ENCODE measurements at places on chromosomes 7 and 10.

DNA sequence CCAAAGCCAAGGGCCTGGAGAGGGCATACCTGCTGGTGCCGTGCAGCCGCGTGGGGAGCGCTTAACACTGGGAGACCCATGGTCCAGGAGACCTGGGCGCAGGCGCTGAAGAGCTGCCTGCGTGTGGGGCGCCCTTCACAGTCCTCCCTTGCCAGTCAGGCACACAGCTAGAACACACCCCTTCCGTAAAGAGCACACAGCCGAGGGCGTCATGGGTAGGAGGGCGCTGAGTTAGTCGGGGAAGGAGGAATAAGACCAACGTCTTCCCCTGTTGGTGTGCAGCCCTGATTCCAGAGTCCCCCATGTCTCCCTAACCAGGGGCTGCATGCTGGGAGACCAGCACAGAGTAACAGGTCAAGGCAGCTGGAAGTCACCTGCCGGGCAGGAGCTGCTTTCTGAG lies 273.9 kb downstream of the USP6NL start:
- DNase-seq: no peak

DNA sequence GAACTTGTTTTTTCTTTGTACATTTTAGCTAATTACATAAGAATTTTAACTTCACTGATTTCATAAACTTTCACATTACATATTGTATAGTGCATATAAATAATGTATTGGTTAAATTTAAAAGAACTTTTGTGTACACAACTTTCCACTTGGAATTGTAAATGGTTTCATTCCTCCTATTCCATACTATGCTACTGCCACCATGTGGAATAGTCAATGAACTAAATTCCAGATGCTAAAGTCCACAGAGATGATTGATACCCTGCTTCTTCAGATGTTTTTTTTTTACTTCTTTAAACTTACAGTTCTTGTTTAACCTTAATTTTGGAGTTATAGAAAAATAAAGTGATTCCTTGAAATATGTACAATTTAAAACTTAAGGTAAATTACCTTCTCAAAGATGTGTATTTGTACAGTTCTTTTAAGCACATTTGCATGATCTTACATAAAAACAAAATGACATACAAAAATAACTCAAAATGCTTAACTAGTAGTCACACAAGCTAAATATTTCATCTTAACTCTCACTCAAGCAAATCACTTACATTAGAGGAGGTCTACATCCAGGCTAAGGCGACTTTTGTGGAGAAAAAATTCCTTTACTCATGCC lies 247.6 kb upstream of the HGF start:
- DNase-seq: peak; percentile 26

DNA sequence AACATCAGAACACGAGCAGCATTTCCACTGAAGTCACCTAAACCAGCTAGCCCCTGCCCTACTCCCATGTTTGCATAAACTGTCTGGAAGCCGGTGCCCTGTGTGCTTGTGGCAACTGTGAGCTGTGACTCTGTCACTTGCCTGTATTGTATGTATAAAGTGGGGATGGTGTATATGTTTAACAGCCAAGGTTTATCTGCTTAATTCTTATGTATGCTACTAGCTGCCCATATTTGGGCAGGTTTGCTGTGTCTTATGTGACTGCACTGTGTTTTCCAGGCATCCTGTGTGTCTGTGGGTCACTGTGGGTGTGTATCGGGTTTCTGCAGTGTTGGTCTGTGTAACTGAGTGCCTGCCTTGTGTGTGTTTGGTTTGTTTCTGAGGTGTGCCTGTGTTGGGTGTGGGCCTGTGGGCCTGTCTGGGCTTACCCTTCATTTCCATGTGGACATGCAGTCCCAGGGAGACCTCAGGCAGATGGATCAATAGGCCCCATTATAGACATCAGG lies 9.3 kb downstream of the LBX1 start:
- DNase-seq: no peak

GRCh38 chr7:28061824-28062196 lies 118.8 kb downstream of the JAZF1 start:
- DNase-seq: no peak

DNA sequence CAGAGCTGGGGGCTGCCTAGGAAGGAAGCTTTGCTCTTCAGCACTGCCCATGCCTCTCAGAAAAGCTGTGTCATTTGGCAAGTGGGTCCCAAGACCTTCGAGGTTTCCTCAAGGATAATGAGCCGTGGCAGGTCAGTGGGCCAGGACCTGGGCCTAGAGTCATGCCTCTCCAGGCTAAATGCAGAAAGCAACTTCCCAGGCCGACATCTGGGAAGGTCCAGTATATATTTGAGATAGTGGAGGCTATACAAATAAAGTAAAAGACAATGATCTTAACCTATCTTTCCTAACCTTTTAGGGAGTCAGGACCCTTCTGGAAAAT lies 2.4 kb upstream of the HOXA10 start:
- no peak for DNase-seq

GRCh38 chr10:4470231-4470835 lies 355.7 kb upstream of the AKR1E2 start:
- peak; percentile 84 for DNase-seq

GRCh38 chr7:74092321-74092963 lies 8.8 kb downstream of the LIMK1 start:
- DNase-seq: no peak

- no peak for DNase-seq
These were observed 10.7 kb upstream of the PCBD1 start for GRCh38 chr10:70899096-70899495.

DNA sequence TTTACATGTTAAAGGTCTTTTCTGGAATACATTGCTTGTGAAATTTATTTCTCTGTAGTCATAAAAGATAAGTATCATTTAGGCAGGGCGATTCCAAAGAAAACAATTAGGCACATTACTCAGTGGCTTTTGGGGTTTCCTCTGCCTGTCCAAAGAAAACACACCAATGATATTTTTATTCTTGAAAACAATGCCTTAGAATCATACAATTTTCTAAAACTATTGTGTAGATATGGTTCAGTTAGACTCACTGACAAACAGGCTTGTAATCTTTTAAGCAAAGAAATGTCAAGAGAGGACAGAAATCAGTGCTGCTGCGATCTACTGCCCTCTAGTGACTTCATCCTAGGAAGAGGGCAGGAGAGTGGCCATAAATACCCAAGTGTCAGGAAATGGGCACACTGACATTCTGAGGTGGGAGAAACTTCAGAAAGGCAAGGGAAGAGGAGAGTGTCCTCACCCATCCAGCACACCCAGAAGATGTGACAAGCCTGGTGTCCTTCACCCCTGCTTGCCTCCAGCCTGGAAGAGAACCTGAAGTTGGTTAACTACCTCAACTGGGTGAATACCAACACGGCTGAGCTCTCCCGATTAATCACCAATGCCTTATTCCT lies 120.5 kb downstream of the GALNT11 start:
- DNase-seq: peak; percentile 47

DNA sequence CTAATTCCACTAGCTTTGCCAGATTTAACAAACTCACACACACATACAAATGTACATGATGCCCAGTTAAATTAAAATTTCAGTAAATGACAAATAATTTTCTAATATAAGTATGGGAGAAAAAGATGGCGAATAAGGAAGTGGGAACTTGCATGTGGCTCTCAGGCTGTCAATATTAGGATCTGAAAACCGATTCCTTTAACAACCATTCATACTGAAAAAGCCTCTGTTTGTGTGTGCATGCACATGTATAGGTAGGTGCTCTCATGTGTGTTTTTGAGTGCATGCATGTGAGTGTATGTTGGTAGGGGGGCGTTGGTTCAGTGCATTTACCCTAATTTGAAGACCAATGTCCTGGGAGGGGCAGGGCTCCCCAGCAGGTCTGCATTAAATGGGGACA lies 125.3 kb downstream of the HTR7 start:
- DNase-seq: no peak

DNA sequence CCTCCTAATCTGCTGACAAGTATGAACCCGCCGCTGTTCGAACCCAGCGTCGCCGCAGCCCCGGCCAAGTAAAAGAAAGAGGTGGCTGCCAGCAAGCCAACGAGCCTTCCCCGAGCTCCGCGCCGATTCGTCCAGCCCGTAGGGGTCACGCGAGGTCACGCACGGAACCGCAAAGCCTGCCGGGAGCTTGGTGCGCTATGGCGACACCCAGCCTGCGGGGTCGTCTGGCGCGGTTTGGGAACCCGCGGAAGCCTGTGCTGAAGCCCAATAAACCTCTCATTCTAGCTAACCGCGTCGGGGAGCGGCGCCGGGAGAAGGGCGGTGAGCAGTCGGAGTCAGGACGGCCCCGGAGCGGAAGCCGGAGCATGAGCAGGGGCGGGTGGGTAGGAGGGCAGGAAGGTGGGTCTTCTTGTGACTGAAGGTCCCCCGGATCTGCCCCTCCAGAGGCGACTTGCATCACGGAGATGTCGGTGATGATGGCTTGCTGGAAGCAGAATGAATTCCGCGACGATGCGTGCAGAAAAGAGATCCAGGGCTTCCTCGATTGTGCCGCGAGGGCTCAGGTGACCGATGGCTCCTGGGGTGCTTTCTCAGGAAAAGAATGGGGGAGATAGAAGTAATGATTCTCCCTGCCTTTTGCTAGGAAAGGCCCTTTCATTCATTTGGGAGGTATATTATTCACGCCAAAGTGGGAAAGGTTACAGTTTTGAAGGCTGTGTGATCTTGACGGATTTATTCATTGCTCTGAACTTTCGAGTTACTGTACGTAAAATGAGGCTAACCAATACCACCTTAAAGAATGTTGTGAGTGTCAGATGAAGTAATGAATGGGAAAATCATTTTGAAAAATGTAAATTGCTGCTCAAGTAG lies at the start of gene CHCHD1:
CHCHD1 (plus strand) TSS at position 170 of the 870 bp plus-strand sequence; CDS start at position 198, 28 bp downstream.
- DNase-seq: peak; percentile 79

DNA sequence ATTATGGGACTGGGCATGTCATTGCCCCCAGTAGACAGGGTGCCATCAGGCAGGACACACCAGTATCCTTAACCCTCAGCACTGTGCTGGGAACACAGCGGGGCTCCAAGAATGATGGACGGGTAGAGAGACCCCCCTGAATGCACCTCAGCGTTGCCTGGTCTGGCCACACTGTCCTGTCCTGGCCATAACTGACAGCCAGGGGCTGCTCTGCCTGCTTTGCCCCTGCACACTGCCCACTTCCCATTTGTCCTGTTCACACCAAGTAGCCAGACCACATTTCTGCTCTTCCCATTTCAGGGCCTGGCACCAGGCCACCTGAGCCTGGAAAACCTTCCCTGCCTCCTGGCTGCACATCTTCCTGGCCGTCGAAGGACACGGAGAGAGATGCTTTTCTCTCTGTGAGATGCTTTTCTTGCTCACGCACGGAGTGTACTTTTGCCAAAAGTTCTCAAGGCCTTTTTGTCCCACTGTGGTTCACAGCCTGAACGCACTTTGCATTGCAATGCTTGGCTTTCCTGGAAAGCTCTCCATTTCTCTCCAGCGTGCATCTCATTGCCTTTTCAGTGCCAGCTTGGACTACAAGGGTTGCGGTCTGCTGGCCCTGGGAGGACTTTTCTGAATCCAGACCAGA lies 131.0 kb upstream of the EEPD1 start:
- no peak for DNase-seq

DNA sequence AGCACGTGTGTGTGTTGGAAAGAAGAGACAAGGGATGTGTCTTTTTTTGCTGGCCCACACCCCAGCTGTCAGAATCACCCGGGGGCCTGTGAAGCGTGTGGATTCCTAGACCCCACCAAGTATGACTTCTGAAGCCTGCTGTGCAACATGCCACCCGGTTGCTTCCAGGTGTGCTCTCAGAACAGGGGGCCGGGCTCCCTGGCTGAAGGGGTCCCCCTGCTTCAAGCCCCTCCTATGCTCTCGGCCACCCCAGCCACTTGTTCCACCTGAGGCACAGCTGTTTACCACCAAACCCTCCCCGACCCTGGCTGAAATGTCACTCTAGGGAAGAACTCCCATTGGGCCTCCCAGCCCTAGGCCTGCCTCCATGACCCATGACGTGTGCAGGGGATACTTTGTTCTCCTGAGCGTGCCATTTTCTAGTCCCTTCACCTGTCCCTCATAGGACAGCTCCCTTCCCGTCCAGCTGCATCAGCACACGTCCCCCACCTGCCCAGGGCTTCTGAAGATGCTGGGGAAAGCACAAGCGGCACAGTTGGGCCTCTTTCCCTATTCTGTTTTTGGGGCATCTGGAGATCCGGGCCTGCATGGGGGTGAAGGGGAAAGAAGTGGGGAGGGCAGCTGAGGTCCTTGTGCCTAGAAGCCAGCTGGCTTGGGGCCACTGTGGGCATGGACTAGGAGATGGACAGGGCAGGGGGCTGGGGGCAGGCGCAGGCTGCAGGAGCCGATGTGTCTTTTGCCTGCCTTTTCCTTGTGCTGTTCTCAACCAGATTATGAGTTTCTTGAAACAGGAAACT lies 33.3 kb downstream of the CRHR2 start:
- DNase-seq: no peak

DNA sequence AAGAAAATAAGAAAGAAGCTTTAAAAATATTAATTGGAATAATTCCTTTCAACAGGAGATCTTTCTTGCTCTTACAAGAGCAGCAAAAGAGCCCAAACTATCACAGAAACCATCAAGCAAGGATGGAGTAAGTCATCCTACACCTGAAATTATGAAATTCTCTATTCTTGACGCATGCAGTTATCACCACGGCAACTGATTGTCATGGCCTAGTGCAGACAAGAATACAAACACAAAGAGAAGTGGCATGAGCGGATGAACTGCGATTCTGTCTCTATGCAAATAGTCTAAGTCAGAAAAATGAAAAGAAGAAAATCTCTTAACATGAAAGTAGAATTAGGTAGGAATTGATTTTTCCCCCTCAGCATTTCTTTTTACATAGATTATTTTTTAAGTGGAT lies 54.8 kb upstream of the SLC35B4 start:
- DNase-seq: no peak

- peak; percentile 45 for DNase-seq
These were observed 71.5 kb downstream of the GPR85 start for GRCh38 chr7:113015034-113015645.

DNA sequence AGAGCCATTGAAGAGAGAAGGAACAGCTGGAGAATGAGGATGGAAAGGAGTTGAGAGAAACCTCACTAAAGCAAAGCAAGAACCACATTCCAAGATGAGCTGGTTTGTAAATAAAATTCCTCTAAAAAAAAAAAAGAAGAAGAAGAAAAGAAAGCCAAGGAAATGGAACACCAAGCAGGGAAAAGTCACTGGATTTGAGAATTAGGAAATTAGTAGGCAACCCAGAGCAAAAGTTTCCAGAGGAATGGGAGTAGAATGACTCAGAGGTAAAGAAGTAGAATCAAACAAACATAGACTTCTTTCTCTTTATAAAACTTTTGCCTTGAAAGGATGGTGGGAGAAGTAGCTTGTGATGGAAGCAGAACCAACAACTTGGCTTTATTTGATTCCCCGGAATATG lies 3.9 kb downstream of the CH25H start:
- no peak for DNase-seq

Data from RPMI7951 (cell line).